Neural crest cell (in vitro differentiated cells): ENCODE measurements at places on chromosomes 11 and 22.

DNA sequence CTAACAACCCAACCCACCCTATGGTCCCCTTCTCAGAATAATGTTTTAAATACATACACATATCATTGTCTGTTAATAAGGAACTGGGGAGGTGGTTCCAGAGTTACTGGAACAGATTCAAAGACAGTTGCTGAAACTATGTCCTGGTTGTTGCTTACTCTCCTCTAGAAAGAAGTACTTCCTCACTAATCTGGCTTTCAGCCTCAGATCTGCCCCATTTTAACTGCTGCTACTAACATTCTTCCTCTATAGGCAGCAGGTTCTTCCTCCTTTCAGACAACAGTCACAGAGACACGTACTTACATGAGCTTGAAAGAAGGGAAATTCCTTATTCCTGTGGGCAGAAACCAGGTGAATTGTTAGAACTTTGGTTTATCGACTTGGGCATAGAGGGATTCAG, 8.1 kb upstream of the NEU3 start:
- no peak overlapping the region for H3K27ac ChIP-seq
- H3K4me3 ChIP-seq = no peak overlapping the region
- DNase-seq = no peak
- H3K27me3 ChIP-seq = no peaks in the 10 kb centered on the region

GRCh38 chr11:46237248-46238077, 40.0 kb upstream of the CREB3L1 start:
- no peaks in the 10 kb centered on the region for H3K36me3 ChIP-seq
- DNase-seq = peak; percentile 27
- peak overlapping the region; percentile 48 for H3K27ac ChIP-seq
- H3K4me1 ChIP-seq = peaks cover 42% of the 10 kb centered on the region
- H3K27me3 ChIP-seq = peaks cover 69% of the 10 kb centered on the region
- H3K4me3 ChIP-seq = peak overlapping the region; percentile 82

- H3K4me1 ChIP-seq = peaks cover 58% of the 10 kb centered on the region
- peaks cover 13% of the 10 kb centered on the region for H3K27me3 ChIP-seq
- peaks cover 6% of the 10 kb centered on the region for H3K36me3 ChIP-seq
- peak within 1 kb of the TSS; percentile 98 for H3K4me3 ChIP-seq
- peak within 1 kb of the TSS; percentile 90 for H3K27ac ChIP-seq
Measured at GRCh38 chr22:39532215-39533073, at the start of gene RPS19BP1. TSS of gene RPS19BP1 (minus strand) at chr22:39532748. CDS start at chr22:39532738, 10 bp downstream.

- no peak for DNase-seq
- H3K27me3 ChIP-seq = peaks cover 97% of the 10 kb centered on the region
- H3K27ac ChIP-seq = no peak within 1 kb of the TSS
- no peak within 1 kb of the TSS for H3K4me3 ChIP-seq
- peaks cover 5% of the 10 kb centered on the region for H3K4me1 ChIP-seq
- H3K36me3 ChIP-seq = no peaks in the 10 kb centered on the region
Measured at GRCh38 chr11:118263695-118264568, at the start of gene MPZL2. TSS of gene MPZL2 (minus strand) at chr11:118264297. CDS start at chr11:118264153, 144 bp downstream.

- no peak overlapping the region for H3K4me3 ChIP-seq
- H3K27me3 ChIP-seq = no peaks in the 10 kb centered on the region
- no peak overlapping the region for H3K27ac ChIP-seq
- H3K36me3 ChIP-seq = no peaks in the 10 kb centered on the region
Measured at GRCh38 chr11:28860893-28861292, 752.7 kb downstream of the METTL15 start.

GRCh38 chr11:104654181-104654813, 244.0 kb downstream of the CASP12 start:
- H3K36me3 ChIP-seq = no peaks in the 10 kb centered on the region
- H3K27ac ChIP-seq = no peak overlapping the region
- no peak overlapping the region for H3K4me3 ChIP-seq
- no peaks in the 10 kb centered on the region for H3K4me1 ChIP-seq

- DNase-seq = no peak
- H3K27me3 ChIP-seq = peaks cover 9% of the 10 kb centered on the region
Measured at GRCh38 chr11:117734601-117735024, 62.4 kb downstream of the DSCAML1 start.

DNA sequence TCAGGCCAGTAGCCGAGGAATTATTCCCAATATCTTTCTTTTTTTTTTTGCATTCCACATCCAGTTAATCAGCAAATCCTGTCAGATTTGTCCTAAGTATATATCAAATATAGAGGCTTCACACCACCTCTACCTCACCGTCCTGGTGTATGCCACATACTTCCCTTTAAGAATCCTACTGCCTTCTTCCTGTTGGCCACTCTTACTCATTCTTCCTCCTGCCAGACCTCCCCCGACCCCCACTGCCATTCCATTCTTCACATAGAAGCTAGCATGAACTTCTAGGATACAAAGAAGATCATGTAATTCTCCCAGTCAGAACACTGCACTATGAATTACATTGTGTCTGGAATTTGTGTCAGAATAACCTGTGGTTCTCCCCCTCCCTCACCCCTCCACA, 89.5 kb downstream of the TRIM44 start:
- peaks cover 10% of the 10 kb centered on the region for H3K36me3 ChIP-seq
- H3K4me1 ChIP-seq = peaks cover 9% of the 10 kb centered on the region
- no peak for DNase-seq
- H3K27ac ChIP-seq = no peak overlapping the region

DNA sequence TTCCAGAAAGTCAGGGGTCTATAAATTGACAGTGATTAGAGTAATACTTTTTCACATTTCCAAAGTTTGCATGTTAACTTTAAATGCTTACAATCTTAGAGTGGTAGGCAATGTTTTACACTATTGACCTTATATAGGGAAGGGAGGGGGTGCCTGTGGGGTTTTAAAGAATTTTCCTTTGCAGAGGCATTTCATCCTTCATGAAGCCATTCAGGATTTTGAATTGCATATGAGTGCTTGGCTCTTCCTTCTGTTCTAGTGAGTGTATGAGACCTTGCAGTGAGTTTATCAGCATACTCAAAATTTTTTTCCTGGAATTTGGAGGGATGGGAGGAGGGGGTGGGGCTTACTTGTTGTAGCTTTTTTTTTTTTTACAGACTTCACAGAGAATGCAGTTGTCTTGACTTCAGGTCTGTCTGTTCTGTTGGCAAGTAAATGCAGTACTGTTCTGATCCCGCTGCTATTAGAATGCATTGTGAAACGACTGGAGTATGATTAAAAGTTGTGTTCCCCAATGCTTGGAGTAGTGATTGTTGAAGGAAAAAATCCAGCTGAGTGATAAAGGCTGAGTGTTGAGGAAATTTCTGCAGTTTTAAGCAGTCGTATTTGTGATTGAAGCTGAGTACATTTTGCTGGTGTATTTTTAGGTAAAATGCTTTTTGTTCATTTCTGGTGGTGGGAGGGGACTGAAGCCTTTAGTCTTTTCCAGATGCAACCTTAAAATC, 5.3 kb downstream of the MALAT1 start:
- H3K36me3 ChIP-seq = peaks cover 41% of the 10 kb centered on the region
- DNase-seq = no peak
- H3K27ac ChIP-seq = peak overlapping the region; percentile 13
- no peak overlapping the region for H3K4me3 ChIP-seq

GRCh38 chr11:102470251-102470650, 17.7 kb upstream of the TMEM123 start:
- no peak overlapping the region for H3K27ac ChIP-seq
- H3K27me3 ChIP-seq = no peaks in the 10 kb centered on the region
- H3K36me3 ChIP-seq = no peaks in the 10 kb centered on the region
- no peak overlapping the region for H3K4me3 ChIP-seq

- H3K27me3 ChIP-seq = no peaks in the 10 kb centered on the region
- DNase-seq = no peak
- H3K36me3 ChIP-seq = peaks cover 29% of the 10 kb centered on the region
- no peak overlapping the region for H3K4me3 ChIP-seq
- H3K4me1 ChIP-seq = peaks cover 43% of the 10 kb centered on the region
- H3K27ac ChIP-seq = no peak overlapping the region
Measured at GRCh38 chr22:44955102-44955501, 54.7 kb downstream of the PHF21B start.

DNA sequence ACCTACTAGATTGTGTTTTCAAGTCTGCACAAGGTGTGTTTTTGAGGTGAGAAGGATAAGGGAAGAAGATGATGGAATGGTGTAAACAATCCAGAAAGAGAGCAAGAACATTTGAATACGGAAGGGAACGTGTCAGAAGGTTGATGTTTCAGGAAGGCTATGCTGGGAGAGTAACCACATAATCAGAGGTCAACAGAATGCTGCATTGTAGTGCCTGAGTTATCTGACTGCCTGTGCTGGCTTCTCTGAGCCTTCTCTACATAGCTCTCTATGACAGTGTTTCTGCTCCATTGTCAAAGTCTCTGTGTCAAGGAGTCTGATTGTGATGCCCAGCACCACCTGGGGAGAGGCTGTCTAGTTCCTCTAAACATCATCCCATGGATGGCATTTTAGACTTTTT, 74.1 kb downstream of the CYB5R2 start:
- no peaks in the 10 kb centered on the region for H3K27me3 ChIP-seq
- no peak for DNase-seq
- no peak overlapping the region for H3K27ac ChIP-seq
- H3K4me1 ChIP-seq = peaks cover 43% of the 10 kb centered on the region
- no peak overlapping the region for H3K4me3 ChIP-seq

DNA sequence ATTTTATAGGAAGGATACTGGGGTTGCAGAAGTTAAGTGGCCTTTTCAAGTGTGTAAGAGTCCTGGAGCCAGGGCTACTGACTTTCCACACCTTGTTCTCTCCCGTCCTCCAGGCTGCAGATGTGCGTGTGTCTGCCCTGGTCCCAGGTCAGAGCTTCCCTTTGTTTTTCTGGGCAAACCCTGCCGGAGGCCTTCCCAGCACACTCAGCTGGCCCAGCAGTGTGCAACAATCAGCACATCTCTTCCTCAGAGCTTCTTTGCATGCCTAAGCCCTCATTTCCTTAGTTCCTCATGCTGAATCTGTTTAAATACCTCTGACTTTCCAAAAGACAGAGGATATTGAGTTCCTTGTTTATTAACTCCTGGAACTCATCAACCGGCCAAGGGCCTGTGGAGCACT, 80.6 kb downstream of the KCNJ1 start:
- peaks cover 65% of the 10 kb centered on the region for H3K4me1 ChIP-seq
- H3K27me3 ChIP-seq = peaks cover 8% of the 10 kb centered on the region
- H3K36me3 ChIP-seq = no peaks in the 10 kb centered on the region
- H3K4me3 ChIP-seq = no peak overlapping the region
- H3K27ac ChIP-seq = no peak overlapping the region
- no peak for DNase-seq

- H3K4me3 ChIP-seq = no peak overlapping the region
- no peak overlapping the region for H3K27ac ChIP-seq
- H3K27me3 ChIP-seq = no peaks in the 10 kb centered on the region
- no peak for DNase-seq
- H3K4me1 ChIP-seq = peaks cover 33% of the 10 kb centered on the region
Measured at GRCh38 chr11:79049741-79050179, 391.1 kb downstream of the TENM4 start.

DNA sequence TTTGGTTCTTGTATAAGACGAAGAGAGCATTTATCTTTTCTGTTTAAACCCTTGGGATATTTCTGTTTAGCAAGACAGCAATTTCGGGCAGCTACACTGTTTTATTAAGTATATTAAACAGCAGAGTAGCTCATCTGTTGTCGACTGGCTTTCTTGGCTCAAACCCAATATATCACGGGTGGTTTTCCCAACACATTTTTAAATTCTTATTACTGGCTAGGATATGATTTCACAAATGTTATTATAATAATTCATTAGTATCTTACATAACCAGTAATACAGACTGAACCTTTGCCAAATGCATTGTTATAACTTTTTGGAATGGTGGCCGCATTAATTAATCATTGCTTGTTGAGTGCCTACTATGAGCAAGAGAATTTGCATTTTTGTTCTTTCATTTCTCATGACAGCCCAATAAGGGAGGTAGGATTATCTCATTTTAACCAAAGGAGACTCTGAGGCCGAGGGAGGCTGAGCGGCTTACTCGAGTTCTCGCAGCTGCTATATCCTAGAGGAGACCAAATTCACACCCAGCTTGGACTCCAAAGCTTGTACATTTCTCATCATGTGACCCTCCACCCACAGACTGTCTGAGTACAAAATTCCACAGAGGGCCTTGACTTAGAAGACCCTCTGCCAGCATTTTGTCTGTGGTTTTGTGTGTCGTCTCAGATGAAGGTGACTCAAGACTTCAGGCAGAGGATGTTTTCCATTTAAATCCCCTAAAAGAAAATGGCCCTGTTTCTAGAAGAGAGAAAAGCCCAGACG, 304.9 kb downstream of the NTM start:
- no peak overlapping the region for H3K27ac ChIP-seq
- peaks cover 17% of the 10 kb centered on the region for H3K4me1 ChIP-seq
- H3K27me3 ChIP-seq = peaks cover 2% of the 10 kb centered on the region
- H3K36me3 ChIP-seq = no peaks in the 10 kb centered on the region
- DNase-seq = no peak

DNA sequence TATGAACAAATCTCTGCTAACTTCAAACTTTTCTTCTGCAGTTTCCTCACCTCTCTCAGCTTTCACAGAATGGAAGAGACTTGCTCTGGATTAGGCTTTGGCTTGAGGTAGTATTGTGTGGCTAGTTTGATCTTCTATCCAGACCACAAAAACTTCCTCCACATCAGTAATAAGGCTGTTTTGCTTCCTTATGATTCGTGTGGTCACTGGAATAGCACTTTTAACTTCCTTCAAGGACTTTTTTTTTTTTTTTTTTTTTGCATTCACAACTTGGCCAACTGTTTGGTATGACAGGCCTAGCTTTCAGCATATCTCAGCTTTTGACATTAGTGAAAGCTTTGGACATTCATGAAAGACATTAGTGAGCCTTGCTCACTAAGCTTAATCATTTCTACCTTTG, 47.5 kb upstream of the LRRC55 start:
- H3K4me1 ChIP-seq = no peaks in the 10 kb centered on the region
- no peak overlapping the region for H3K4me3 ChIP-seq
- H3K36me3 ChIP-seq = no peaks in the 10 kb centered on the region
- H3K27ac ChIP-seq = no peak overlapping the region
- H3K27me3 ChIP-seq = no peaks in the 10 kb centered on the region
- DNase-seq = no peak

GRCh38 chr11:61555051-61555969, 25.6 kb downstream of the SYT7 start:
- peaks cover 10% of the 10 kb centered on the region for H3K4me1 ChIP-seq
- H3K27me3 ChIP-seq = peaks cover 79% of the 10 kb centered on the region
- H3K27ac ChIP-seq = no peak overlapping the region

GRCh38 chr22:23313791-23314567, 133.7 kb downstream of the BCR start:
- DNase-seq = no peak
- peaks cover 4% of the 10 kb centered on the region for H3K4me1 ChIP-seq
- no peak overlapping the region for H3K4me3 ChIP-seq
- no peak overlapping the region for H3K27ac ChIP-seq
- H3K27me3 ChIP-seq = no peaks in the 10 kb centered on the region
- no peaks in the 10 kb centered on the region for H3K36me3 ChIP-seq

DNA sequence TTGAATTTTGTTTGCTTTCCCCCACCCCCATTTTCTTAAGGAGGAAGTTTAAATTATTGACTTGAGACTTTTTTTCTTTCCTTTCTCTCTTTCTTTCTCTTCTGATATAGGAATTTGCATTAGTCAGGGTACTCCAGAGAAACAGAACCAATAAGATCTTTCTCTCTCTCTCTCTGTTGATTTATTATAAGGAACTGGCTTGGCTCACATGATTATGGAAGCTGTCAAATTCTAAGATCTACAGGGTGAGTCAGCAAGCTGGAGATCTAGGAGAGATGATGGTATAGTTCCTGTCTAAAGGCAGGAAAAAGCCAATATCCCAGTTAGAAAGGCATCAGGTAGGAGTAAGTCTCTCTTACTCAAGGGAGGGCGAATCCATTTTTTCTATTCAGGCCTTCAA, 64.0 kb downstream of the CCDC81 start:
- no peaks in the 10 kb centered on the region for H3K4me1 ChIP-seq
- no peak overlapping the region for H3K4me3 ChIP-seq
- peaks cover 7% of the 10 kb centered on the region for H3K36me3 ChIP-seq
- no peak for DNase-seq
- no peaks in the 10 kb centered on the region for H3K27me3 ChIP-seq
